ENCODE measurements at places on chromosomes 2 and 18.

DNA sequence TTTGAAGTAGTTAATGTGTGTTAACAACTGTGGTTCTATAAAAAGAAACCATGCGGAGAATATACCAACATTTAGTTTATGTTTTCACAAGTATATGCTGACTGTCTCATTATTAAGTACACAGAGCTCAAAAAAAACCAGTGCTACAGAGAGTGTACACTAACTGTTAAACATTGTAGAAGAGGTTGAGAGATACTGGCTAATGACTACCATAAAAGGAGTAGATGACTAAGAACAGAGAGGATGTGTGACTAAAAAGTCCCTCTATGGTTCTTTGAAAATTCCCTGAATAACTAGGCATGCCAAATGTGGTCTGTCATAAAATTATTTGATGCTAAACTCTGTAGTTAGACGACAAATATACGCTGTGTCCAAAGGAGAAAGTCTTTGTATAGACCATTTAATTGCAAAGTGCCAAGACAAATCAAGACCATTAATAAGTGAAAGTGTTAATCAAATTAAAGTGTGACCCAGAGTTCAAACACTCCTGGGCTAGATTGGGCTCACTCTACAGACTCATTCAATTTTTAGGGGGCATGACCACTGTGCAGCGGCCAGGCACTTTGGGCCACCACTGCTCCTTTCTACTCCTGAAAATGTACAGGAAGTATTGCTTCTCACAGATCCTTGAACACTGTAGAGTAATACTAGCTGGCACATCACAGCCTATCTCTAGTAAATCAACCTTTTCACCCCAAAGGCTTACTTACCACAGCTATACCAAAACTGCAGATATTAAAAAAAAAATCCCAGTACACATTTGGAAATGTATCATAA lies 45.1 kb upstream of the SERTAD2 start:
- DNase-seq = no peak

DNA sequence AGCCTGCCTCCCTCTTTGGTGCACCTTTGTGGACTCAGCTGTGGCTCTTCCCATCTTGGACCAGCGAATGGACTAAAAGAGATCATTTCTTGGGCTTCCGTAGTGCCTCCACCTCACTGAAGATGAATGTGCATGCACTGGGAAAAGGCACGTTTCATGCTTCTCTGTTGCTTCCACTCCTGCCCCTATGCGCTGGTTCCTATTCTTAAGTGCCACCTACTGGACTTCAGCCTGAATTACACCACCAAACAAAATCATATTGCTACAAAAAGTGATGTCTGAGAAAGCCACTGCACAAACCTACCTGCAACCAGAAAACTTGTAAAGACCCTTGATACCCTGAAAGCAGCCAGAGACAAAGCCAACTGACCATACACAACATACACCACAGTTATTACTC lies 695.6 kb downstream of the TSN start:
- no peak for DNase-seq

- DNase-seq = no peak
These were observed 277.9 kb downstream of the NDUFA10 start for GRCh38 chr2:239747274-239747673.

DNA sequence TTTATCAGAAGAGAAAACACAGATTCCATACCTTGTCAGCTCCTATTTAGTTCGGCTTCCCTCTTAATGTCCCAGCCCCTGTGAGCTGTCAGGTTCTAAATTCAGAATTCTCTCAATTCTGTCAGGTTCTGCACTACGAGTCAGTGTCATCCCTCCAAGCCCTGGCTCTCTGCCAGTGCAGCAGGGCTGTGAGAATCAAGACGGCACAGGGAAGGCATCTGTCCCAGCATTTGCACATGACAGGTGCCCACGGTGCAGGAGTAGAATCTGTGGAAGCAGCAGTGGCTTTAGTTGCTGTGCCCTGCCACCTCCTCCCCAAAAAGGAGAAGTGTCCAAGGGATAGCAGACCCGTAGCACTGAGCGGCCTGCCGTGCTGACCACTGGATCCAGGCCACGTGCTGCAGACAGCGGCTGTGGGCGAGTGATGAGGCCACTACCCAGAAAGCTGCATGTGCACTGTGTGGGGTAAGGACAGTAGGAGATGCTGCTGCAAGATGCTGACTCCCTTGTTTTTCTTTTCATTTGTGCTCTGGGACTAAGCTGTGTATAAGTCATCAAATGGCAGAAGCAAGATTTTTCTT lies 12.8 kb downstream of the RBFA start:
- DNase-seq = no peak

GRCh38 chr2:66134138-66134701 lies 300.7 kb upstream of the MEIS1 start:
- DNase-seq = no peak
